ENCODE measurements at places on chromosomes 2 and 18.

DNA sequence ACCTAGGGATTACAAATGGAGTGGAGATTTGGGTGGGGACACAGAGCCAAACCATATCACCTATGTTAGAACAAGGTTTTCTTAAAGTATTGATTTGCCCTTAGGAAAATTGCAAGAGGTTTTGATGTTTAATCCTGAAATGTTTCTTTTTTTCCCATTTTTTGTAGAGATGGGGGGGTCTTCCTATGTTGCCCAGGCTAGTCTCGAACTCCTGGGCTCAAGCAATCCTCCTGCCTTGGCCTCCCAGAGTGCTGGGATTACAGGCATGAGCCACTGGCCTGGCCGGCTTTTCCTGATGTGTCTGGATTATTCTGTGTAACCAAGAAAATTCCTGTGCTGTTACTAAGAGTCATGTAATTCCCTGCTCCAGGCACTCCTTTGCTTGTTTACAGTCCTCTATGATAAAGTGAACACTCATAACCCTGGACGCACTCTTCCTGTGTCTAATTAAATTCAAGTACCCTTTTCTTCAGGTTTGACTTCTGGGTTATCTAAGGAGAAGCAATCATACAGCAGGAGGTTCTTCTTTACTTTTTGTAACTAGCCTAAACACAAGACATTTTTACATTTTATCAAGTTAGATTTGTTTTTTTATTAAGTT is 15.0 kb upstream of the CTDP1 start:
- DNase-seq, result no peak

DNA sequence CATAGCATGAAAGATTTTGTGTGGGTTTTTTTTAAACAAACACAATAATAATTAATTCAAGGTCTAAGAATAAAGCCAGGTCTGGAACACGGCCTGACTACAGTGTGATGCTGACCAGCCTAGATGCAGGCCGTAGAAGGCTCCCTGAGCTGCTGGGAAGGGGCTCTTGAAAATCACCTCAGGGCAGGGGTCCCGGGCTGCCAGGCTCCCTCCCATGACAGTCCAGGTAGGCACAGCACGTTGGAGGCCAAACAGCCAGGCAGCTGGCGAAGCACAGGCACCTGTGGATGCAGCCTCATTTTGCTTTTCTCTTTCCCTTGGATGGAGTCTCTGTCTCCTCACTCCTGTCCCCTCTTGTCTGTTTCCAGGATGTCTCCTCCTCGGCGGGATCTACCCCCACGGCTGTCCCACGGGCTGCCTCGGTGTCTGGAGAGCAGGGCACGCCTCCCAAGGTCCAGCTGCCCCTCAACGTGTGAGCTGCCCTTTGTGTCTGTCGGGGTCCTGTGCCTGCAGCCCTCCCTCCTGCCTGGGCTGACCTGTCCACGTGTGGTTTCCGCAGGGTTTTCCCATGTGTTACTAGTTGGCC is 194.5 kb downstream of the SEPTIN10 start:
- no peak for DNase-seq

GRCh38 chr2:37894601-37895000 is 30.5 kb upstream of the RMDN2 start:
- DNase-seq, result peak; percentile 48

DNA sequence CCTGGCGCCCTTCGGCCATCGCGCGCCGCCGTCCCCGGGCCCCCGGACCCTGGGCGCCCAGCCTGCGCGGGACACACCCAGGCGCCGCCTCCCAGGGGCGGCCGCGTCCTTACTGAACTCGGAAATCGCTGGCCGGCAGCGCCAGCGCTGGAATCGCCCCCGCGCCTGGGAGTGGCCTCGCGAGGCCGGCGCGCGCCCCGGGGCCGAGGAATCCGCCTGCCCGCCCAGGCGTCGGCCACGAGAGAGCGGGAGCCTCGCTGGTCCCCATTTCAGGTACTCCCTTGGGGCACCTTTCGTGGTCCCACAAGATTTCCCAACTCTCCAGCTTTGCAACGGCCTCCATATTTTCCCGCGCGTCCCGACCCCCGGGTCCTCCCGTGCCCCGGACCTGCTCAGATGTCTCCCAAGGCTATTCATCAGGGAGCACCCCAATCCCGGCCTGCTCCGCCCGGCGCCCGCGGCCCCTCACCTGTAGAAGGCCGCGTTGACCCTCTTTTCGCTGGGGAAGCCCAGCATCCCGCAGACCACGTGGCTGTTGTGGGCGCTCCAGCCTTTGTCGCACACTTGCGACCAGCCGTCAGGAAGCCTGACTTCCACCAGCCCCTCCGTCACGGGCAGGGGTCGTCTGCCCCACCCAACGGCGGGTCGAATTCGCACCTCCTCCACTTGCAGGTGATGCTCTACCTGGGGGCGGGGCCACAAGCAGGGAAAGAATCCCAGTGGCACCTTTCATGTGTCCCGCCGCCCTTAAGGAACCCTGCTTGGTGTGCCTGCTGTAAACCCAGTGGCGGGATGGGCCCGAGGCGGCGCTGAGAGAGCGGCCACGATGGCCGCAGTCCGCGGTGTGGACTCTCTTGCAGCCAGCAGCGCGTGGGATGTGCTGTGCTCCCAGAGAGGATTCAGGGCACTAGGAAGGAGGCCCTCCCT is 4.6 kb downstream of the LOXL3 start:
- DNase-seq, result no peak

DNA sequence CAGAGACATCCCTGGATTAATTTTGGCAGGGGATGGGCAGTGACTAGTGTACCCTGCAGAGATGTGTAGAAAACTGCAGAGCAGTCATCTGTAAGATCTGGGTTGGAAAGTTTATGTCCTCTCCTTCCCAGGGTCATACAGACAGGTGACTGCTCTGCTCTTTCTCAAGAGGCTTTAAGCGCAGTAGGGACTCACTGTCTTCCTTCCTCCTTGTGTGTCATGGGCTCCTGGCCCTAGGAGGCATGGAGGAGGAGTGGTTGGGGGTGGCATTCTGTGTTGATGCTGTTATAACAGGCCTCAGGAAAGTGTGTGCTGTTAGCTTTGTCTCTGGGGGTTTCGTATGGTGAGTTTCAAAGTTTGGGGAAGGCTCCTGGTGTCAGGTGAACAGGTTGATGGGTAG is 130.5 kb upstream of the MGAT5 start:
- DNase-seq, result no peak

DNA sequence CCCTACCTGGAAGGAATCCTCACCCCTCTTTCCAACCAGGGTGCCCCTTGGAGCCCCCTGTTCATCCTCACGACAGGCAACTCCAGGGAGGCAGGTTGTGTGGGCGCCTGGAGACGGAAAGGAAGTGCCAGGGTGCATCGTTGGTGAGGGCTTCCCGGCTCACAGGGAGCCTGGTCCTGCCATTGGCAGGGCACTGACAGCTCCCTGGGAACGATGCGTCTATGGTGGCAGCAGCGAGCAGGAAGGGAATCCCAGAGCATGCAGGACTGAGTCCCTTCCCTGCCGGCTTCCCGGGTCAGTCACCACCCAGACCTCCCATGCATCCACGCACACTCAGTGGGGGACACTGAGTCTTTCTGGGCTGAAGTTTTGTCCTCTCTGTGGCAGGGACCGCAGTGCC is 117.6 kb downstream of the INHBB start:
- DNase-seq, result no peak

- no peak for DNase-seq
Measured at GRCh38 chr18:31657823-31658669, 26.3 kb downstream of the B4GALT6 start.

All from stromal cell of bone marrow (primary cell).